HepG2 (cell line): ENCODE measurements at places on chromosomes 16 and 17. TPM values are rescaled to one million over a fixed set of nuclear protein-coding genes. Genes with fewer than 3 reads are reported as not detected.
A peak's percentile ranks its signal among the peaks of the same experiment; 100 is the strongest.

DNA sequence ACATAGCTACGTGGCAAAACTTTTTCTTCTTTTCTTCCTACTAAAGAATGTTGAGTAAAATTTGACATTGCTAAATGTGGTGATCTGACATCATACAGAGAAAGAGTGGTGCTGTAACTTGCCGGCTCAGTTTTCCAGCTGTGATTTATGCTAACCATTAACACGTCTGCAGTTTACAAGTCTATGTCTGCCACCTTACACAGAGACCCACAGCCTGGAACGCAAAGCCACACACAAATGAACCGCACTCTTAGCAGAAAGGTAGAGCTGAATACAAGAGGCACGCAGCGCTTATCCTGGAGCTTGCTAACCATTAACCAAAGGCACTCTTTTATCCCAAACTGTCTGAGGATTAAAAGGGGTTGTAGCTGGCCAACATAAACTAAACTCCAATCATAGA is 31.9 kb downstream of the CACNG1 start:
- peaks cover 36% of the 10 kb centered on the region for H3K4me1 ChIP-seq
- H3K4me3 ChIP-seq, result no peak overlapping the region
- peak overlapping the region; percentile 17 for H3K27ac ChIP-seq
- DNase-seq, result peak; percentile 73
- H3K36me3 ChIP-seq, result peaks cover 34% of the 10 kb centered on the region

- no peak overlapping the region for H3K27ac ChIP-seq
- H3K27me3 ChIP-seq, result no peaks in the 10 kb centered on the region
- DNase-seq, result peak; percentile 51
- H3K36me3 ChIP-seq, result no peaks in the 10 kb centered on the region
- H3K4me3 ChIP-seq, result no peak overlapping the region
- peaks cover 2% of the 10 kb centered on the region for H3K4me1 ChIP-seq
These were observed 59.8 kb upstream of the ARL4D start for GRCh38 chr17:43338886-43339516.

The TEKT1 gene
- not detected in 2 replicates for total RNA-seq

GRCh38 chr17:76422406-76422805 is 30.5 kb downstream of the UBE2O start:
- 0 out of 2 replicates have a peak, but pooled peaks cover under 1% of the 10 kb centered on the region for H3K4me1 ChIP-seq
- no peak overlapping the region for H3K27ac ChIP-seq
- peaks cover 17% of the 10 kb centered on the region for H3K36me3 ChIP-seq

The LPO gene
- not detected in 2 replicates for total RNA-seq

GRCh38 chr17:81510785-81511553 is 1.6 kb downstream of the ACTG1 start:
- no peak for DNase-seq
- peaks cover 14% of the 10 kb centered on the region for H3K36me3 ChIP-seq
- no peaks in the 10 kb centered on the region for H3K27me3 ChIP-seq
- peaks cover 53% of the 10 kb centered on the region for H3K4me1 ChIP-seq

- H3K4me3 ChIP-seq, result peak overlapping the region; percentile 61
- H3K27ac ChIP-seq, result no peak overlapping the region
- H3K36me3 ChIP-seq, result no peaks in the 10 kb centered on the region
- peaks cover 26% of the 10 kb centered on the region for H3K4me1 ChIP-seq
- peaks cover 41% of the 10 kb centered on the region for H3K27me3 ChIP-seq
These were observed 63.9 kb upstream of the DNAJA2 start for GRCh38 chr16:47037396-47037745.

The TBC1D28 gene
- total RNA-seq, result not detected in 2 replicates

GRCh38 chr16:4220358-4220757 is 21.5 kb downstream of the SRL start:
- no peaks in the 10 kb centered on the region for H3K4me1 ChIP-seq
- DNase-seq, result no peak
- H3K4me3 ChIP-seq, result no peak overlapping the region
- H3K27ac ChIP-seq, result no peak overlapping the region

DNA sequence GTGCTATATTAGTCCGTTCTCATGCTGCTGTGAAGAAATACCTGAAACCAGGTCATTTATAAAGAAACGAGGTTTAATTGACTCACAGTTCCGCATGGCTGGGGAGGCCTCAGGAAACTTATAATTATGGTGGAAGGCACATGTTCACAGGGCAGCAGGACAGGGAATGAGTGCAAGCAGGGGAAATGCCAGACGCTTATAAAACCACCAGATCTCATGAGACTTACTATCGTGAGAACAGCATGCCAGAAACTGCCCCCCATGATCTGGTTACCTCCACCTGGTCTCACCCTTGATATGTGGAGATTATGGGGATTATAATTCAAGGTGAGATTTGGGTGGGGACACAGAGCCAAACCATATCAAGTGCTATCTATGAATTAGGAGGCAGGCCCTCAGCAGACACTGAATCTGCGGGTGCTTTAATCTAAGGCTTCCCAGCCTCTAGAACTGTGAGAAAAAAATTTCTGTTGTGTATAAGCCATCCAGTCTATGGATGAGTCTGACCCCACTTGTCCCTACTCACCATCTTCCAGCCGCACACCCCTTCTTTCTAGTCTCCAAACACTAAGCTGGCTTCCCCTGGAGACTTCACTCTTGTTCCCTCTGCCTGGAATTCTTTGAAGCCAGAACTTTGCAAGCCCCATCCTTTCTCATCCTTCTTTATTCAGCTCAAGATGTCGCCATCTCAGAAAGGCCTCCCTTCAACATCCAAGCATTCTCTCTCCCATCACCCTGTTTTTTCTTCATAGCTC is 772 bp upstream of the NUP93 start:
- no peaks in the 10 kb centered on the region for H3K36me3 ChIP-seq
- no peaks in the 10 kb centered on the region for H3K27me3 ChIP-seq
- DNase-seq, result no peak
- peak overlapping the region; percentile 94 for H3K4me3 ChIP-seq
- peak overlapping the region; percentile 76 for H3K27ac ChIP-seq

The MEOX1 gene
- not detected in 2 replicates for total RNA-seq

DNA sequence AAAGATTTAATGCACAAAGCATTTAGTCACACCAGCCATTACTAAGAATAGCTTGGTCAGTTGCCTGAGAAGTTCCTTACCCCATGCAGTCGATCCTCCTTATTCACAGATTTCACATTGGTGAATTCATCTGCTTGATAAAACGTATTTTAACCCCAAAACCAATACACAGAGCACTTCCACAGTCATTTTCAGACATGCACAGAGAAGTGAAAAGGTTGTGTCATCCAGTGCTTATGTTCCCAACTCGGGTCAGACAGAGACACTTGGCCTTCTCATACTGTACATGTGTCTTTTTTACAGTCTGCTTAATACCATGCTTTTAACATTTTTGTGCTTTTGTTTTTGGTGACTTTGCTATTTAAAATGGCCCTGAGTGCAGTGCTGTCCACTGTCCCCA is 219.7 kb downstream of the SPECC1 start:
- H3K4me3 ChIP-seq, result no peak overlapping the region
- H3K27me3 ChIP-seq, result no peaks in the 10 kb centered on the region
- no peak for DNase-seq
- H3K27ac ChIP-seq, result no peak overlapping the region

The CES5A gene
- total RNA-seq, result not detected in 2 replicates

DNA sequence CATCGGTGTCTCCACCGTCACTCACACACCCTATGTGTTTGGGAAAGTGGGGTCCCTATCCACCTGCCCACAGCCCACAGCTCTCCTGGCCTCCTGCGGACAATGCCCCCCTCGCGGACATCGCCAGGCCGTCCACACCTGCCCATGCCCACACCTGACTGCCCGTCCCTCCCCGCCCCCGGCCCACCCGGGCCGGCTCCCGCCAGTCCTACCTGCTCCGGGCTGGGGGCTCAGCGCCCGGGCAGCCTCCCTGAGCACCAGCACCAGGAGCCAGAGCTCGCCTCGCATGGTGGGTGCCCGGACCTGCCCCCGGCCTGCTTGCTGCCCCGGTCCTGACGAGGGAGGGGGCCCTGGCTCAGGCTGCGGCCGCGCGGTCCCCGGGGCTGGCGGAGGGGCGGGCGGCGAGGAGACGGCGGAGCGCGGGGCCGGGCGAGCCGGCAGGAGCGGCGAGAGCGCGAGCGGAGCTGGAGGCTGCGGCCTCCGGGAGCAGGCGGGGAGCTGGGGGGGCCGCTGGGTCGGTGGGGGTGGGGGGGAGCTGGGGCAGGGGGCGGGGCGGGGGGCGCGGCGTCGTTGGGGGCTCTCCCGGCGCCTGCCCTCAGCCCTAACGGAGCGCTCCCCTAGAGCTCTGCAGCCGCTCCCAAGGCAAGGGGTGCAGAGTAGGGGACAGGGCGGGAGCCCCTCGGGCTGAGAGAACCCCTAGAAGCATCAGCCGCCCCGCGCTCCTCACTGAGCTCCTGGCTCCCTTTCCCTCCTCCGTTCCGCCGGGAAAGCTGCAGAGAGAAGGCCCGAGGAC is at the start of gene PLXDC1:
PLXDC1 (minus strand) TSS at position 488 of the 793 bp plus-strand sequence; CDS start at position 288, 200 bp downstream.
- H3K27me3 ChIP-seq, result peaks cover 8% of the 10 kb centered on the region
- peak within 1 kb of the TSS; percentile 95; the same call in 1 of the 2 replicates for H3K4me3 ChIP-seq
- no peak for DNase-seq
- H3K4me1 ChIP-seq, result peaks cover 34% of the 10 kb centered on the region
- H3K36me3 ChIP-seq, result no peaks in the 10 kb centered on the region

DNA sequence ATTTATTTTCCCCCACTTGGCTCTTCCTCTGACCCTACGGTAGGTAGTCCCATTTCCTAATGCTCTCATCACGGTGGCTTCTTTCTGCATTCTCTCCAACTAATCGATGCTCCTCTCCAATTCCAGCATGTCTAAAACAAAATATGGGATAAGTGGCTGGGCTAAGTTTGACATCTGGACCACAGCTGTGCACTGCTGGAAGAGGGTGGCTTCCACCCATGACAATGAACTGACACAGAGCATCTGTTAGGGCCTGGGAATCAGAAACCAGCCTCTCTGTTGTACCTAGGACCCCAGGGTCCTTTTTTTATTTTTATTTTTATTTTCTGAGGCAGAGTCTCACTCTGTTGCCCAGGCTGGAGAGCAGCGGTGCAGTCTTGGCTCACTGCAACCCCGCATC is 29.0 kb upstream of the SLC39A11 start:
- no peaks in the 10 kb centered on the region; the same call in 1 of the 2 replicates for H3K27me3 ChIP-seq
- DNase-seq, result no peak
- no peak overlapping the region for H3K4me3 ChIP-seq

DNA sequence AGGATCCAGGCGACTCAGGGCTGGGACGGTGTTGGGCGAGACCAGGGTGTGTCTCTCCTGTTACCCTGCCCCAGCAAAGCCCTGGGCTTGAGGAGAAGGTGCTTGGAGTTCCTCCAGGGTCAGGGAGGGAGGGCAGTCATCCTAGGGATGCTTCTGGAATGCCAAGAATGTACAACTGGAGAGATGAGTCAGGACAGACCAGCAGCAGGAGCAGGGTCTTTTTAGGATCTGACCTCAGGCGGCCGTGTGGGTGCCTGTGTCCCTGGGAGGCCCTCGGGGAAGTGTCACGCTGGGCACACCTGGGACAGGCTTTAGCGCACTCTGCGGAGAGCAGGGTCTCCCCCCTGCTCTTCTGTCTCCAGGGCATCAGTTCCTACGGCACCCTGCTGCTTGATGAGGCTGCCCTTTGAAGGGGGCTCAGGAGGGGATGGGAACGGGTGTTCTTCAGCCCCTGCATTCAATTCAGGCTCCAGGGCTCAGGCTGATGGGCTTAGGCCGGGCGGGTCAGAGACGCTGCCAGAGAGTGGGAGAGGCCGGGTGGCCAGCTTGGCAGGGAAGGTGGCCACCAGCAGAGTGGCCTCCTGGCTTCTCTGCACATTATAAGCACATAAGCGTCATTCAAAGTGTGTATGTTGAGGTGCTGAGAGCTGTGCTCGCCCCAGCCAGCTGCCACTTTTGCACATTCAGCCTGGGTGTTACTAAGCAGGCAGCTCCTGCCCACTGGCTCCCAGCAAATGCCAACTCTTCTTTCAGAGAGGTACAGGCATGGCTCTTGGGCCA is 8.4 kb upstream of the MTSS2 start:
- peaks cover 60% of the 10 kb centered on the region for H3K4me1 ChIP-seq
- H3K27me3 ChIP-seq, result no peaks in the 10 kb centered on the region
- no peak overlapping the region for H3K4me3 ChIP-seq
- no peak for DNase-seq
- no peak overlapping the region for H3K27ac ChIP-seq

GRCh38 chr17:31580316-31580705 is 188.8 kb downstream of the RAB11FIP4 start:
- no peak overlapping the region for H3K4me3 ChIP-seq
- DNase-seq, result no peak
- H3K36me3 ChIP-seq, result no peaks in the 10 kb centered on the region
- H3K4me1 ChIP-seq, result no peaks in the 10 kb centered on the region
- H3K27me3 ChIP-seq, result no peaks in the 10 kb centered on the region; the same call in 1 of the 2 replicates

GRCh38 chr16:85984947-85985451 is 86.0 kb downstream of the IRF8 start:
- H3K27ac ChIP-seq, result no peak overlapping the region
- DNase-seq, result no peak
- no peak overlapping the region for H3K4me3 ChIP-seq
- H3K36me3 ChIP-seq, result no peaks in the 10 kb centered on the region
- H3K27me3 ChIP-seq, result no peaks in the 10 kb centered on the region; the same call in 1 of the 2 replicates

- no peak overlapping the region for H3K27ac ChIP-seq
- H3K36me3 ChIP-seq, result peaks cover 44% of the 10 kb centered on the region
- H3K27me3 ChIP-seq, result no peaks in the 10 kb centered on the region
- no peak for DNase-seq
- H3K4me1 ChIP-seq, result peaks cover 8% of the 10 kb centered on the region; the same call in 1 of the 2 replicates
- no peak overlapping the region for H3K4me3 ChIP-seq
These were observed 58.3 kb downstream of the SIAH1 start for GRCh38 chr16:48326915-48327314.

DNA sequence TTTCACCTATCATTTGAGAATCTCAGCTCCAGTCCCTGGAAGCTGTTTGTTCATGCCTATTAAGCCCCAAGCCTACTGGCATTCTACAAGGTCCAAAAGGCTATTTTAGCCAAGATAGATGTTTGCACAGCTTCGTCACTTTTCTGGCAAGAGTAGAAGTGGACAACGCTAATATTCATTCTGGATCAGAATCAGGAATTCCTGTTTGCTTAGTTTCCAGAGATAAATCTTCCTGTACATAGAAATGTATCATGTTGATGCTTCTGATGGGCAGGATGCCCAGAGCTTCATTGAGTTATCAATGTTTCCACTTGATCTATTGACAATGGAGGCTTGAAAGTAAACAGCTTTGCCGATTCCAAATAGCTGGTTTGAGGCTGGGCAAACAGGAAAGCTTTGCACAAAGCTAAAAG is 260.7 kb upstream of the CA10 start:
- H3K27ac ChIP-seq, result no peak overlapping the region
- peaks cover 14% of the 10 kb centered on the region; the same call in 1 of the 2 replicates for H3K4me1 ChIP-seq
- DNase-seq, result peak; percentile 69
- no peaks in the 10 kb centered on the region for H3K36me3 ChIP-seq

GRCh38 chr17:77505181-77505639 is 364.4 kb downstream of the SEC14L1 start:
- DNase-seq, result no peak
- no peak overlapping the region for H3K27ac ChIP-seq
- no peak overlapping the region for H3K4me3 ChIP-seq
- no peaks in the 10 kb centered on the region for H3K27me3 ChIP-seq
